ENCODE measurements at places on chromosomes 6 and 20.

- no peak for DNase-seq
These were observed 194.8 kb downstream of the COL9A1 start for GRCh38 chr6:70107852-70108629.

- DNase-seq, result no peak
These were observed 4.6 kb downstream of the MEA1 start for GRCh38 chr6:43009124-43009523.

GRCh38 chr6:21836772-21837425 lies 243.3 kb downstream of the SOX4 start:
- DNase-seq, result no peak

- DNase-seq, result no peak
These were observed 81.1 kb downstream of the RIPOR3 start for GRCh38 chr20:50610212-50610718.

GRCh38 chr6:29376003-29376402 lies 912 bp upstream of the OR12D3 start:
- DNase-seq, result no peak

GRCh38 chr6:16305788-16306187 lies 67.4 kb downstream of the GMPR start:
- no peak for DNase-seq

GRCh38 chr6:16670617-16671051 lies 90.6 kb downstream of the ATXN1 start:
- DNase-seq, result no peak

GRCh38 chr20:19435821-19436220 lies 223.4 kb downstream of the SLC24A3 start:
- DNase-seq, result no peak

- DNase-seq, result no peak
These were observed at the start of gene ACSS2 for GRCh38 chr20:34876406-34877282. ACSS2 (plus strand) TSS chr20:34876612; CDS start chr20:34876646, 34 bp downstream.

DNA sequence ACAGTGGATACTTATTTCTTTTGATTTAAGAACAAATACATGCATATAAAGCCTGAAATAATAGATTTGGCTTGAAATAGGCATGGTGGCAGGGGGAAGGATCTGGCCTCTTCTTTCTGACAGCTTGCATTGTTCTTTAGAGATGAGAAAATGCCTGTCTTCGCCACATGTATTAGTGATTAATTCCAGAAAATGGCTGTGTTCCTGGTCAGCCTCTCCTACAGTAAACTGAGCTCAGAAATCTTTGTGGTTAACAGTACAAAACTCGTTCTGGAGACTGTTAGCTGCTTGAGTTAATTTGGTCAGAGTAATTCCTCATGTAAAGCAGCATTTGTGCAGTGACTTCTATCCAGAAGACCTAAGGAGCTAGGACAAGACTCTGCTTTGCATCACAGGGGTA lies 151.5 kb downstream of the EYA4 start:
- no peak for DNase-seq

- DNase-seq, result no peak
These were observed 56.3 kb downstream of the EDN3 start for GRCh38 chr20:59356662-59357165.

- no peak for DNase-seq
These were observed 464.6 kb downstream of the CDKAL1 start for GRCh38 chr6:20998748-20999448.

DNA sequence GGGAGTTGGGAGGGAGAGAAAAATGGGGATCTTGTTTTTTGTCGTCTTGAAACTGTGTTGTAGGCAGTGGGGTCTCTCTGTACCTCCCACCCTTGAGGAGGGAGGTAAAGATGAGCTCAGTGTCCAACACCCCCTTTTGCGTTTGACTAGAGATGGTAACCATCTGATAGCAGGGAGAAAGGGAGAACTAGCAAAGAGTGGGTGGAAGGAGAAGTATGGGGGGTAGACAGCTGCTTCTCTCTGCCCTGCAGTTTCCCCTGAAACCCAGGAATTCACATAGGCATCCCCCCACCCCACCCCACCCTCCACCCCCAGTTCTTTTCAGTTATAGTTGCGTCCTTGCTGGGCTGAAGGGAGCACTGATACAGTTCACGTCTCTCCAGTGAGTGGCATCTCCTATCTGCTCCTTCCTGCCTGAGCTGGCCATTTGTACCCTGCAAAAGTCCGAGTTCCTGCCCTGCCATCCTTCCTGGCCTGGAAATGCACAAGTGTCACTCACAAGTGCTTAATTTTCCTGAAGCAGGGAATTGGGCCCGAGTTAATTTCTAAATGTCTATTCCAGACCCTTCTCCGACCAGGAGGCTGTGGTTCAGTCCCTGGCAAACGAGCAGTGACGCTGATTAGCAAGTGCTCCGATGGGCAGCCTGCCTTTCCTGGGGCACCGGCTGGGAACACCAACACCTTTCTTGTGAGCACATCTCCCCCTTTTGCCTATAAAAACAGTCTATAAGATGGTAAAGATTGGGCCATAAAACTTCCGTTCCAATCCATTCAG lies 1.5 kb downstream of the SIRPA start:
- no peak for DNase-seq

DNA sequence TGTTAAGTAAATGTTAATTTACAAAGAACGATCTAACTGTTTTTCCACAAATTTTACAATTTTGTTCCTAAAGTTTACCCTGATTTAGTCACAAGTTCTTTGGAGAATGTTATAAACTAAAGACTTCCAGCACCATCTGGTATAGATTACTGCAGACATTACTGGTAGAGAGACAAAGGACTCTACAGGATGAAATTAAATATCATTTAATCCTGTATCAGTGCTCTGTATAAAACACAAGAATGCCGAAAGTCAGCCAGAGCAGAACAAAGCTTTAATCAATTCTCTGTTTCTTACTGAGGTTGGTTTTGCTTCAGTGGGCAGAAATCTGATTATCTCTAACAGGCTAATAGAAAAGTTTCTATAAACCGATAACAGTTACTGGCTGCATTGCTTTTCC lies 763.6 kb downstream of the TENT5A start:
- no peak for DNase-seq

DNA sequence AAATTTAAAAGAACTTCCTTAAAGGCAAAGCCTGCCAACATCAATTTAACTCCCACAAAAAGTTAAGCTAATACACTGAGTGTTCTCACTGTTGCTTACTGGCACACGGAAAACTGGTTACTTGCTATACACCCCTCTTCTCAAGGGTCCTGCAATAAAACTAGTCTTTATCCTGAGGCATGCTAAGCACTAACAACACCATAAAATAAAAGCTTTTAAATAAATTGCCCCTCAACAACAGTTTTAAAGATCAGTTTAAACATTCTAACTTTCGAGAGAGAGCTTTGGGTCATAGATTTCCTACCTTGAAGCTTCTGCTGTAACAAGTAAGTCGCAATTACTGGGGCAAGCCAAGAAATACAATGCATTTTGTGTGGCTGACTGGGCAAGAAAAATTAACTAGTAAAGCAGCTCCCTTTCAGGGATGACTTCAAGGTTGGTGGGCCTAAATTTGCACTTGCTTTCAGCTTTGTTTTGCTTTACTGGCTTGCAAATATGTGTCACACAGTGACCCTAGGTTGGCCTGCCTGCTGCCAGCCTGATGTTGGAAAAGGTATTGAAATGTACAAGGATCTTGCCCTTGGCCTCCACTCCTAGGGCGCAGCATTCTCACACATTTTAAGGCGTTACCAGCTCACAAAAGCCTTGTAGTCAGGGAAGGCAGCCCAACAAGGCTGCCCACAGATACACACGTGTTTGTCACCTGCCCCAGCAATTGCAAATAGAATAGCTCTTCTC lies 4.0 kb upstream of the HEY2 start:
- peak; percentile 31 for DNase-seq

DNA sequence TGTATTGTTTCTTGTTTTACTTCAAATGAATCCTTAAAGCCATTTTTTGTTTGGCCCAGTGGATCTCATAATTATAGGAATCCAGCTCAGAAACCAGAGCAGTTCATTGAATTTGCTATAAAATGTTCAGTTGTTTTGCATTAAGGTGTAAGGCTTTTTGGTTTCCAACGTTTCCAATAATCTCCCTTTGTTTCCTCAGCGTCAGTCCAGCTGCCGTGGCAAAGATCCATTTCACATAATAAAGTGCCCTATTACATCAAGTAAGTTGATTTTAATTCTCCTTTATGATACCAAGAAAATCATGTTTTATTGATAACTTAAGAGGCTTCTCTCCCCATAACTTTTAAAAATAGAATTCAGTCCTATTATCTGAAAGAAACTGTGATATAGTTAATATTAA lies 472.6 kb downstream of the UTRN start:
- no peak for DNase-seq

DNA sequence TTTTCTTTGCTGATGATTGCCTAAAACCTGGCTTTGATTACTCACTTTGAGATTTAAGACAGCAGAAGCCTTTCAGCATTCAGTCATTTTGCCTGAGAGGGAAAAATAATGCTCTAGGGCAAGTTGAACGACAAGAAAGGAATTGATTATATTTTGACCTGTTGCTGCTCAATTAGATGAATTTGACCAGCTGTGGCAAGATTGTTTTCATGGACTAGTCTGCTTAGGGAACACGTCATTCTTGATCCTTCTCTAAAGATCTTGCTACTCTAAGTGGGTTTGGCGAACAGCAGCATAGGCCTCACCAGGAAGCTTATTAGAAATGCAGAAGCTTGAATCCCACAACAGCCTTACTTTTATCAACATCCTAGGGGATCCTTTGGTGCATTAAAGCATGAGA lies 59.7 kb upstream of the PHACTR1 start:
- no peak for DNase-seq

GRCh38 chr6:25326960-25327359 lies 47.8 kb downstream of the CARMIL1 start:
- DNase-seq, result no peak

- DNase-seq, result no peak
These were observed 151.8 kb upstream of the PDE7B start for GRCh38 chr6:135699705-135700104.

GRCh38 chr6:147131532-147132128 lies 72.6 kb upstream of the STXBP5 start:
- no peak for DNase-seq

DNA sequence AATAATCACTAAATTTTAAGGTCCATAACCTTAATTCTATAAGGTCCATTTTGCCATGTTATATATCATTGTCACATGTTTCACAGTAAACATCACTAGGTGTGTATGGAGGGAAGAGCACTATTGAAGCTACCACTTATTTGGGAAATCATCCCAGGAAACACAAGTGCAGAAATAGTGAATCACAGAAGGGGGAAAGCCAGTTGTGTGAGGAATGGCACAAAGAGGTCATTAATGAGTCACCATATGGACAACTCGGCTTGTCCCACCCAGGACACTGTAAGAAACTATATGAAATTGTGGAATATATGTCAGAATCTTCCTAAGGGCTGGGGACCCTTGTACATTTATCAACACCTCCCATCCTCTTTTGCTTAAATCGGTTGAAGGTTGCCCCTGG lies 13.7 kb downstream of the BTN3A1 start:
- no peak for DNase-seq

- DNase-seq, result no peak
These were observed 299.2 kb downstream of the UBE3D start for GRCh38 chr6:82766476-82766875.

DNA sequence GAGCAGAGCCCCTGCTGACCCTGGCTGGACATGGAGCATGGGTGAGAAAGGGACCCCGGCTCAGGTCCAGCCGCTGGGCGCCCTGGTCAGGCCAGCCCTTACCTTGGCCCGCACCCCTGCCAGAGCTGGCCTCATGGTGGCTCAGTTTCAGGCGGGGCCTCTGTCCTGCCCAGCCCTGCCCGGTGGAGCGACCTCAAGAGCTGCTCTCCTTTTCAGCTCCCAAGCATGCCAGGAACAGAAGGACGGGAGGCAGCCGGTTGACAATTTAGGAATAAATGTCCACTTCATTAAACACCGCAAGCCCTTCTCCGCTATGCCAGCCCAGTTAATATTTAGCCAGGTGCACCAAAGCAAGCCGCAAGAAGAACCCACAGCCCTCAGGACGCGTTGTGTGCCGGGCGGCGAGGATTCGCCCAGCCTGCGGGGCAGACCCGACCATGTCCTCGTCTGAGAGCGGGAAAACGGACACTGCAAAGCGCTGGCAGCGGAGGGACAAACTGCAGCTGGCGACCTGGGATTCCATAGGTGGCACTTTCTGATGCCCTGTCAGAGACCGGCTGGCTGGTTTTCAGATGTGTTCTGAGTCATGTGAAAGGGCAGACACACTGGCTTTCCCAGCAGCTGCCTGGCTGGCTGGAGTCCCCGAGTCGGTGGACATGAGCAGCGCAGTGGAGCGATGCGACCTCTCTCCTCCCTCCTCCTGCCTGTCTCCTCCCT lies 221.9 kb downstream of the TTLL2 start:
- no peak for DNase-seq

DNA sequence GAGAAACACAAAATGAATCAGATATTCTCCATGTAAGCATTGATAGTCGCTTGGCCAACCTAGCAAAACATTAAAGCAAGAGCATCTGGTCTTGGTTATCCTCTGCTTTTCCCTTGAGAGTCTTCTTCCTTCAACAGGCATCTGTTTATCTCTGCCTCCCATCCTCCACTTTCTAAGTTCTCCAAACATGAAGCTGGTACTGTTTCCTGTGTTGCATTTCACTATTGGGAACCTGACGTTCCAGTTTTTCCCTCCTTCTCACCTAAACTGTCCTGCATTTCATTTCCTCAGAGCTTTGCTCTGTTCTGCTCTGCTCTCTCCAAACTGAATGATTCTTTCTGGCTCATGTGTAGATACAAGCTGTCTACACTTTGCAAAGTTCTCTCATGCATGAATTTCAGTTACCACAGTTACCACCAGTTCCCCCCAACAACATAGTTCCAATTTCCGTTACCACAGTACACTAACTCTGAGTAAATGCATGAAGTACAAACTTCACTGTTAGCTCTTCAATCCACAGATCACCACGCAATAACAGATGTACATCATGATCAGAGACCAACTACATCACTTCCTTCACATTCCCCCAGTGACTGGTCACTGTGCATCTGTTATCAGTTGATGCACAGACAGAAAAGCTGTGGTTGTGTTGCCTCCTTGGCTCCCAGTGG lies 86.7 kb upstream of the F13A1 start:
- DNase-seq, result no peak

- DNase-seq, result no peak
These were observed 18.8 kb downstream of the HIVEP2 start for GRCh38 chr6:142926177-142926493.

DNA sequence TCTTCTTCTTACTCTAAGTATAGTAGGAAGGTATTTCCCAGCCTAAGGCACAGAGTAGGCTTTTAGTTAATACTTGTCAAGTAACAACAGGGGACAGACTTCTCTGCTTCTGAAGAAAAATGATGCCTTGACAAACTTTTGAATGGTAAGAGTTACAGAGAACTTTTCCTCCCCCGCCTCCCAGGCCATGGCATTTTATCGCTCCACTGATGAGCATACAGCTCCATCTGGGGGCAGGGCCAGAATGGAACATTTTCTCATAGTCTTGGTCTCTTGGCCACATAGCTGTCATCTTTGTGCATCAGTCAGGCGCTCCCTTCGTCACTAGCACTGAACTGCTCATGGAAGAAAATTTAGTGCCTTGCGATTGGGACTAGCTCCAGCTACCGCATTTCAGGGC lies 1066.8 kb upstream of the CITED2 start:
- DNase-seq, result peak; percentile 19
